Esophagus squamous epithelium (tissue), 5 donors: ENCODE measurements at places on chromosomes 13 and 19.

DNA sequence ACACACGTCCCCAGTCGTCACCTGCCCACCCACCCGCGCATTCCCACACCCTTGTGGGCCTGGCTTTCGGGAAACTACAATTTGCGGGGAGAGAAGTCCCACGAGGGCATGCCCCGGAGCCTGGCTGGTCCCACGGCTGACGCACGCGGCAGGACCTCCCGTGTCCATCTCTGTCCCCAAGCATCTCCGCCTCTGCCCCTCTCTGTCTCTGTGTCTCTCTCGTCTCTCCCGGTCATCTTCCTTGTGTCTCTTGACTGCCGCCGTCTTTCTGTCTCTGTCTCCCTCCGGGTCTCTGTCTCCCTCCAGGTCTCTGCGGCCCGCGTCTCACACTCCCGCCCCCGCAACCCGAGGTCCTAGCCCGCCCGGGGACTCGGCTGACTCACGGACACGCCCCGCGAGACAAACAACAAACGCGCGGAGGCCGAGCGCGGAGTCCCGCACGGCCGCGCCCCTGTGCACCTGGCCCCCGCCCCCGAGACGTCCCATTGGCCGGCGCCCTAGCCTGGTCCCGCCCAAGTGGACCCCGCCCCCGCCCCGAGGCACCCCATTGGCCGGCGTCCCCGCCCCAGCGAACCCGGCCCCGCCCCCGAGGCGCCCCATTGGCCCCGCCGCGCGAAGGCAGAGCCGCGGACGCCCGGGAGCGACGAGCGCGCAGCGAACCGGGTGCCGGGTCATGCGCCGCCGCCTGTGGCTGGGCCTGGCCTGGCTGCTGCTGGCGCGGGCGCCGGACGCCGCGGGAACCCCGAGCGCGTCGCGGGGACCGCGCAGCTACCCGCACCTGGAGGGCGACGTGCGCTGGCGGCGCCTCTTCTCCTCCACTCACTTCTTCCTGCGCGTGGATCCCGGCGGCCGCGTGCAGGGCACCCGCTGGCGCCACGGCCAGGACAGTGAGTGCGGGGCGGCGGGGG is at the start of gene FGF22:
FGF22 (plus strand) TSS at position 627 of the 908 bp plus-strand sequence; CDS start at position 674, 47 bp downstream.
- H3K27me3 ChIP-seq, result no peaks in the 10 kb centered on the region
- peak within 1 kb of the TSS; percentile 40 for H3K4me3 ChIP-seq
- H3K36me3 ChIP-seq, result no peaks in the 10 kb centered on the region
- no peak within 1 kb of the TSS for H3K27ac ChIP-seq

- no peak overlapping the region for H3K4me3 ChIP-seq
- no peaks in the 10 kb centered on the region for H3K27me3 ChIP-seq
- DNase-seq, result no peak
Observed at GRCh38 chr13:53126841-53127245, 98.2 kb downstream of the OLFM4 start.

DNA sequence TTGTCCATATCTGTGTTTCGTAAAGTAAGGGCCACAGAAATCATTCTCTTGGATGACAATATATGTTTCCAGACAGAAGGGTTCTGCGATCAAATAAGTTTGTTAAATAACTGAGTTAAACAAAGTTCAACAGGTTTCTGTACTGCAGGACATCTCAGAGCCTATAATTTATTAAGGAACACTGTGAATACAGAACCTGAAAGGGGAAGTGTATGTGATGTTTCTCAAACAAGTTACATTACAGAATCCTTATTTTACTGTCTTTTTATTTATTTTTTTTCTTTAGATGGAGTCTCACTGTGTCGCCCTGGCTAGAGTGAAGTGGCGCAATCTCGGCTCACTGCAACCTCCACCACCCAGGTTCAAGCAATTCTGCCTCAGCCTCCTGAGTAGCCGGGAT is 55.4 kb upstream of the GTF2F2 start:
- no peak overlapping the region for H3K4me3 ChIP-seq
- no peaks in the 10 kb centered on the region for H3K4me1 ChIP-seq
- no peak overlapping the region for H3K27ac ChIP-seq
- no peaks in the 10 kb centered on the region for H3K27me3 ChIP-seq

GRCh38 chr13:99979453-99980200 is 2.0 kb upstream of the ZIC2 start:
- H3K27ac ChIP-seq, result no peak overlapping the region
- no peak for DNase-seq
- H3K27me3 ChIP-seq, result peaks cover 53% of the 10 kb centered on the region
- peak overlapping the region; percentile 58 for H3K4me3 ChIP-seq
- H3K36me3 ChIP-seq, result no peaks in the 10 kb centered on the region

DNA sequence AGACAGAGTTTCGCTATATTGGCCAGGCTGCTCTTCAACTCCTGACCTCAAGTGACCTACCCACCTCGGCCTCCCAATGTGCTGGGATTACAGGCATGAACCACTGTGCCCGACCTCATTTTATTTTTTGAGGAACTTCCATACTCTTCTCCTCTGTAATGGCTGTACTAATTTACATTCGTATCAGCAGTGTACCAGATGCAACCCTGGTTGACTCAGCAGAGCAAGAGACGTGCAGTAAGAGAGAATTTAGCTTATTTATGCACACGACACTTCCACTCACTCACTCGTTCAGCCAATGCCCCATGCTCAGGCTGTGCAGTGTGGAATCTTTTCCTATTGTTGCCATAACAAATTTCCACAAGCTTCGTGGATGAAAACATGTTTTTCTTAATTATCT is 6.9 kb downstream of the KIR3DL3 start:
- H3K27ac ChIP-seq, result no peak overlapping the region
- no peak for DNase-seq
- H3K36me3 ChIP-seq, result no peaks in the 10 kb centered on the region
- no peaks in the 10 kb centered on the region for H3K4me1 ChIP-seq
